H9 (cell line): ENCODE measurements at places on chromosomes 5 and 9.
A peak's percentile ranks its signal among the peaks of the same experiment; 100 is the strongest.

DNA sequence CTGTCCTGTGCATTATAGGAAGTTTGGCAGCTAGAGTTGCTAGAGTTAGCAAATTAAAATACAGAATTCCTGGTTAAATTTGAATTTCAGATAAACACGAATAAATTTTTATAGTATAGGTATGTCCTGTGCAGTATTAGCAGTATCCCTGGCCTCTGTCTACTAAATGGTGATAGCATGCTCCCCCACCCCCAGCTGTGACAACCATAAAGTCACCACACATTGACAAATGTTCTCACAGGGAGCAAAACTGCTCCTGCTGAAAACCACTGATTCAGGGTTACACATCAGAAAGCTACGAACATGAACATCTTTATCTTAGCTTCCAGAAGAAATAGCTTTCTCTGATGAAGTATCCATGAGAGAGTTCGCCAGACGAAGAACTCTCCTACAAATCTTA lies 91.8 kb upstream of the CCDC112 start:
- DNase-seq, result no peak

GRCh38 chr9:8727191-8727590 lies 927.6 kb upstream of the DMAC1 start:
- no peak for DNase-seq

- no peak for DNase-seq
Measured at GRCh38 chr5:38540314-38540713, 16.1 kb downstream of the LIFR start.

DNA sequence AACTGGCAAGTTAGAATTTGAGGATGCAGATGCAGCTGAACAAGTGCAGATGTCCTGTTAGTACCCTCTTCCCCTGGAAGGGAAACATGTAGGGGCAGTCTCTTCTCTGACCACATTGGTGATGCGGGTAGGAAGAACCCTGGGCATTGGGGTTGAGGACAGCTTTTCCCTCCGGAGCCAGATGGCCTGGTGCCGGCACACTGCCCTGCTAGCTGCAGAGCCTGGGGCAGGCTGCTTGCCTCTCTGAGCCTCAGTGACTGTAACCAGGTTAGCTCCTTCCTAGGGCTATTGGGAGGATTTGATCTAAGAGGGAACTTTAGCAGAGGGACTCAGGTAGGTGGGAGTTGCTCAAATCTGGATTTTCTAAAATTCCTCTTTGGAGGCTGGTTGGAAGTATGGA lies 148.4 kb downstream of the HSPA4 start:
- no peak for DNase-seq

- no peak for DNase-seq
Measured at GRCh38 chr9:125646217-125646616, 60.8 kb downstream of the MAPKAP1 start.

GRCh38 chr5:31477516-31477915 lies 54.4 kb downstream of the DROSHA start:
- DNase-seq, result no peak

DNA sequence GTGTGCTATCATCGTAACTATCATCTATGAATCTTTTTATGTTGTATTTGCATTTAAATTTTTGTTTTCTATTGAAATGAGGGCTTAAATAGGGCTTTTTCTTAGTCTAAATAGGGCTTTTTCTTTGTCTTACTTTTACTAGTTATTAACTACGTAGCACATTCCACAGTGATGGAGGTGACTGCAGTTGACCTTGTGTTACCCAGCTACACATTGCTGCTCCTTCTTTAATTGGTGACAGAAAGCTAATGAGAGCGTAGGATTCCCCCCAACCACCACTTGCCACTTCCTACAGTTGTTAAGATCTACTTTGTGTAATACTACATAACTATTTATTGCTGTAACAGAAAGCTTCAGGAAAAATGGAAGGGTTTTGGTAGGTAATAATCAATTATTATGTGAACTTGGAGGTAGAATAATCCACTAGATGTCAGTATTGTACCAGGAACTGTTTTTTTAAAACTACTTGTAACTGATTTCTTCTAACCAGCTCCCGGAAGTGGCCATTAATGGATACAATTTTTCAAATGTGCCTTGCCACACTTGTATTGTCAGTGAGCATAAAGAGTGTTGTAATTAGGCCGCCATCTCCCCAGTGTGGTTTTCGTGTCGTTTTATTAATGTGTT lies 18.0 kb downstream of the MTRR start:
- DNase-seq, result no peak

- DNase-seq, result no peak
Measured at GRCh38 chr5:177117441-177118045, 16.0 kb upstream of the NSD1 start.

DNA sequence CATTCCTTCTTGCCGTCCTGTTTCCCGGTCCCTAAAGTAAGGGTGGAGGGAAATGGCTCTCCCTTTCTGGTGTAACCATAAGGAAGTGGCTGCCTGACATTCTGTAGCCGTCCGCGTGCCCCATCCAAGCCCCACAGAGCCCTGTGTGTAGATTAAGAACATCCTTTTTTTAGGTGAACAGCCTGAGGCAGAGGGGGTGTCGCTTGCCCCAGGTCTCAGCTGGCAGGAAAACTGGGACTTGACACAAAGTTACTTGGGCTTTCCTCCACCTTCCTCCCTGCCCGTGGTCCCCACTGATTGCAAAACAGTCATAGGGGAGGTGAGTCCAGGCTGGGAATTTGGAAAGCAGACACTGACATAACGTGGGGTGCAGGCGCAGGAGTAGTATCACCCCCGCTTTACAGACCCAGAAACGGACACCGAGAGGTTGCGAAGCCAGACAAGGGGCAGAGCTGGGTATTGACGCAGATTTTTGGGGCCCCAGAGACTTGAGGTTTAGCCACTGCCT lies 22.8 kb downstream of the C9orf50 start:
- no peak for DNase-seq

DNA sequence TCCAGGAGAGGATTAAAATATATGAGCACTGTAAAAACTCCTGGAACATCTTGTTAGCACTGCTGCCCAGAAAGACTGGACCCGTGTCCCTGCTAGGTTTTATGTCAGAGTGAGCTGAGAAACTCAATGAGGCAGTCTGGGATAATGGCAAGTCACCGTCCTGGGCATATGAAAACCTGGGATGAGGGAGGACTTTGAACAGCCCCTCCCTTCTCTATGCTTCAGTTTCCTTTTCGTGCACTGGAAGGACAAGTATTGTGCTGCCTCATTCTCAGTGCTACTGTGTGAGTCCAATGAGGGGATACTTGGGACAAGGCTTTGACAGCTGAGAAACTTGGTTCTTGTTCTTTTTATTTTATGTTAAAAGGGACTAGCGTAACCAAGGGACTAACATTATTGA lies 143.0 kb upstream of the SHB start:
- no peak for DNase-seq

DNA sequence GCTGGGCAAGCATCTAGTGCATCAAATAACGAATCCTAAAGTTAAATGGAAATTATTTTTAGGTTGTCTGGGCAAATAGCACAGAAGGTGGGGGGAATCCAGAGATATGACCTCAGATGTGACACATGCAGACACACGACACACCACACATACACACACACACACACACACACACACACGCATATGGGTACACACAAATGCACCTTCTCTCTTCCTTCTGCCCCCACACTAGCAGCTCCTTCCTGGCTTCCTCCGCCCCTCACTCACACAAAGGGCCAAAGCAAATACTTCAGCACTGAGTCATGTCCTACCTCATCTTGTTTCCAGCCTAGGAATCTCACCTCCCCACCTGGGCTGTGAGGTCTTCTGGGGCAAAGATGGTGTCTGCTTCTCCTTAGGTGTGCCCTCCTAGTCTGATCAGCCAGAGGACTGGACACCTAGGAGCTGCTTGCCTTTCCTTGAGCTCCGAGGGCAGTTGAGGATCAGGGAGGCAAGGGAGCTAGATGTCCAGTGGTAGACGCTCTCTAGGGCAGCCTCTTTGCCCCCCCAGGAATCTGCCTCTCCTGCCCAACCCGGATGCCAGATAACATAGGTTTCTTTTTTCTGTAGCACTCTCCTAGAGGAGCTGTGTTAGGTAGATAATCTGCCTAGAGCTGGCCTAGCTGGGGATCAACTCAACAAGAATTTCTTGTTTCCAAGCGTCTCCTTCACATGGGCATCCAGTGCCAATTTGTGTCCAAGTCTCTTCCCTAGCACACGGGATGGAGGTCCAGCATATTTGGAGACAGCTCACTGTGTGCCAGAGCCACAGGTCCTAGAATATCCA lies 14.3 kb upstream of the JADE2 start:
- peak; percentile 93 for DNase-seq

GRCh38 chr9:128065907-128066712 lies 1.0 kb downstream of the NAIF1 start:
- DNase-seq, result no peak

DNA sequence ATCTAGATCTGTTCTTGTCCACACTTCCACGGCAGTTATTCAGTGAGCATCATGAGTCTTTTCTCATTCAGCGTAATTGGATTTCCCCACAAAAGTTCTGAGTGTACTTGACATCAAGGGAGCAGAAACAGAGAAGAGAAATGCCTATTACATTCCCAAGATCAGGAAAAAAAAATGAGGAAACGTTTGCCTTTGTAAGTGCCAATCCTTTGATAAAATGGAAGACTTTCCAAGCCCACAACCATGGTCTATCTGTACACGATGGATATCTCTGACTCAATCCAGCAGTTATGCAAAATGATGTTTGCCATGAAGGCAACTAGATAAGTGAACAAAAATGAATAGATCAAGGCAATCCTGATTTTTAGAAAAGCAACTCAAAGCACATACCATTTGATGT lies 235.9 kb downstream of the DOCK8 start:
- no peak for DNase-seq

DNA sequence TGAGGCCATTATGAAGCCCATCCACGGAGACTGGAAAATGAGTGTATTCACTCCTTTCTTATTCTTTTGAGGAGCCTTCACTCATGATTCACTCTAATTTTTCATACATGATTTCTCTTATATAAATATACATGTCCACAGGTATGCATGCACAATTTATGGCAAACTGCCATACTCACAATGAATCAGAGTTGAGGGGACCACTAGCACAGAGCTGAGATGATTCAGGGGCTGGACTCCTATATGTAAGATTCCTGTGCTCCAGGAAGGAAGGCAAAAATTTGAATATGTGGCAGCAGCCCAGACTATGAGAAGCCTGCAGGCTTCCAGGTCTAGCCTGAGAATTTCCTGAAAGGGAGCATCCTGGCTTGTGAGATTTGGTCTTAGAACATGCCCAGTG lies 484.6 kb downstream of the PRELID2 start:
- no peak for DNase-seq

GRCh38 chr9:113296796-113297558 lies 6.2 kb downstream of the RNF183 start:
- no peak for DNase-seq

- no peak for DNase-seq
Measured at GRCh38 chr9:92265154-92265553, 28.3 kb downstream of the IARS1 start.

DNA sequence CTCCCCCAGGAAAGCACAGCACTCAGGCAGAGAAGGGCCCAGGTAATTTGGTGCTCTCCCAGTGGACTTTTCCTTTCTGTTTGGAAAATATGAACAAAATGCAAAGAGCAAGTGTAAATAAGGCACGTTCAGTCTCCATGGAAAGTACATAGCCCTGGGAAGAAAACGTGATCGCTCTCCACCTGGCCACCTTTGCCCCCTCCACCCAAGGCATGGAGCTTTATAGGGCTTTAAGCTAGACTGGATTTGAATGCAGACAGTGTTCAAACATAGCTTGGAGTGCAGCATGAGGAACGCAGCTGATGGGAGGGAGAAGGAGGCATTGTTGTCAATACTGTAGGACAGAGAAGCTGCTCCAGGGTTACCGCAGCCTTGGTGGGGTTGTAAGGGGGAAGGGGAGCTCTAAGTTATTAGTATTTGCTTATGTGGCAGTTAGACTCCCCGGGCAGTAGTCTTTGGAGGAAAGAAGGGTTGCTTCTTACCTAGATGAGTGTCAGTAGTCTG lies 500.2 kb downstream of the SPOCK1 start:
- DNase-seq, result no peak

DNA sequence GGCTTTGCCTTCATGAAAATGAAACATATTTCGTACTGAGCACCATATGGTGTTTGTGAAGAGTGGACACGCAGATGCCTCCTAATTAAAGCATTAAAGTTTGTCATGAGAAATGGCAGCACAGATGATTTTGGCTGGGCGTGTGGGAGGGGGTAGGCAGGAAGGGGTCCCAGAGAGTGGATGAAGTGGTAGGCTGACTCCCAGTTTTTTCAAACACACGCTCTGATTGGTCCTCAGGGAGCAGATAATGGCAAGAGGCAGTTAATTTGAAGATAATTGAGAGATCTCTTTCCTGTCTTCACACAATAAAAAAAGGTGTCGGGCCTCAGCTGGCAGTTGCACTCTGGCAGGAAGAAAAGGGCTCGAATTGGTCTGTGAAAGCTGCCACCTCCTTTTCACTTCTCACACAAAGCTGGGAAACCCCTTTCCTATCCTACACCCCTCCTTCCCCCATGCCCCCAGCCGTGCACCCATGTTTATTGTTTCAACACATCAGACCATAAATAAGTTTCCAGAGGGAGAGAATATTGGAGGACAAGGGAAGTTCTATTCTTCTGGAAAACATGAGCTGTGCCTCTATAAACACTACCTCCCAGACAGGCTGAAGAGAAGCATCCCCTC lies 429.6 kb downstream of the ARHGEF28 start:
- DNase-seq, result no peak

- DNase-seq, result no peak
Measured at GRCh38 chr9:98708103-98708932, 417 bp downstream of the GABBR2 start.

DNA sequence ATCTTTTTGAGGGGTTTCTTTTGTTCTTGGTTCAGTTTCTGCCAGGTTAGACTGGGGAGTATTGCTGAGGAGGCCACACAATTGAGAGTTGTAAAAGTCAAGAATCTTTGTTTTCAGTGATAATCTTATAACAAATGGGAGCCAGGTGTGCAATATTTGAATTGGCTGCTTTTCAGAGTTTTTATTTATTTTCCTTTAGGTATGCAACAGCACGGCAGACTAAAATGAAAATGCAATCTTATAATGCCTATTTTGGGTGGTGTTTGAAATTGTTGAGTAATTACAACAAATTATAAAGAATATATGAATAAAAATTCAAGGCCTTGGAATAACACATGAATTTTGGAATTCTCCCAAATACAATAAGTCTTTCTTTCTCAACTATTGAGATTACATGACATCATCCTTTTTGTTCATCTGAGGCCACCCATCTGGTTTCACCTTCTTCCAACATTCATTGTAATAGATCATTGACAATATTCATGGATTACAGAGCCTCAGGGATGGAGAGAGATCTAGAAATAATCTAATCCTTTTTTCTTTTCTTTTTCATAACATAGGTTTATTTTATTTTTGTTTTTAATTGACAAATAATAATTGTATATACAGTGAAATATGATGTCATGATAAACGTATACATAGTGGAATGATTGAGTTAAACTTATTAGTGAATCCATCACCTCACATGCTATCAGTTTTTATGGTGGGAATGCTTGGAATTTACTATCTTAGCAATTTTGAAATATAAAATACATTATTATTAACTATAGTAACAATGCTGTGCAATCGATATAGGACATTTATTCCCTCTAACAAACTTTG lies 1061.0 kb downstream of the NR2F1-AS1 start:
- no peak for DNase-seq
